ENCODE measurements at places on chromosomes 3 and 15.

DNA sequence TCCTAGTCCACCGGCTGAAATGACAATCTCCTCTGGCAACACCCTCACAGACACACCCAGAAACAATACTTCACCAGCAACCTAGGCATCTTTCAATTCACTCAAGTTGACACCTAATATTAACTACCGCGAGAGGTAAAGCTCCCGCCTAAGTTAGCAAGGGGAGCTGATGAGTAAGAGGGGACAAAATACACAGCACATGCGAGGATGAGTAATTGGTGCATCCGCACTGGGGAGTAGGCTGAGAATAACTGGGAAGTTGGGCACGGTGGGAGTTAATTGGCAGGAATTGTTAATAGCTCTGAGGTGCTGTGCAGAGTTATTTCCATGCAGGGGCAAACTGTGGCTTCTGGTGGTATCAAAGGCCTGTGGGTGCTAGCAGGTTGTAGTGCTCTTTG lies 14.5 kb upstream of the PLD1 start:
- no peak for DNase-seq

GRCh38 chr3:3189102-3189727 lies 9.7 kb upstream of the CRBN start:
- no peak for DNase-seq

- DNase-seq = no peak
Measured at GRCh38 chr15:45112143-45112590, 1.8 kb downstream of the DUOX2 start.

GRCh38 chr15:100728371-100729201 lies 126.2 kb downstream of the ASB7 start:
- DNase-seq = no peak

GRCh38 chr3:48847504-48848423 lies at the start of gene PRKAR2A:
TSS of gene PRKAR2A (minus strand) at chr3:48847874. CDS start at chr3:48847596, 278 bp downstream.
- peak; percentile 80 for DNase-seq

GRCh38 chr3:23950293-23950692 lies 5.2 kb downstream of the NR1D2 start:
- no peak for DNase-seq

DNA sequence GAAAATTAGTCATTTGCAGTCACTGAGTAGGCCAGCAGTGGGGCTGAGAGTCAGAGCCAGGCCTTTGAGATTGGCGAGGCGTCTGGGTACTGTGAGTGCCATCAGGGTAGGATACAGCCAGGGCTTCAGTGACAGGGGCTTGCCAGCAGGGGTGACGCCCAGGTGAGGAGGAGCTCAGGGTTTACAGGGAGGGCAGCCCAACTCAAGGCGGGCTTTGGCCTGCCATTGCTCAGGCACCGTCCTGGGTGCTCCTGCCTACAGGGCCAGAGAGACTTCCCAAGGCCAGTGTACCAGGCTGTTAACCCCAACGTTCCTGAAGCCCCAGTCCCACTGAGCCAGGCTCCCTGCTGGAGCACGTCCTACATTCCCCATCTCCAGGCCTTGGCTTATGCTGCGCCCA lies 152.0 kb downstream of the FBLN2 start:
- no peak for DNase-seq

- no peak for DNase-seq
Measured at GRCh38 chr3:17631609-17632008, 110.8 kb downstream of the TBC1D5 start.

- DNase-seq = no peak
Measured at GRCh38 chr3:127801731-127802313, 20.5 kb downstream of the MGLL start.

DNA sequence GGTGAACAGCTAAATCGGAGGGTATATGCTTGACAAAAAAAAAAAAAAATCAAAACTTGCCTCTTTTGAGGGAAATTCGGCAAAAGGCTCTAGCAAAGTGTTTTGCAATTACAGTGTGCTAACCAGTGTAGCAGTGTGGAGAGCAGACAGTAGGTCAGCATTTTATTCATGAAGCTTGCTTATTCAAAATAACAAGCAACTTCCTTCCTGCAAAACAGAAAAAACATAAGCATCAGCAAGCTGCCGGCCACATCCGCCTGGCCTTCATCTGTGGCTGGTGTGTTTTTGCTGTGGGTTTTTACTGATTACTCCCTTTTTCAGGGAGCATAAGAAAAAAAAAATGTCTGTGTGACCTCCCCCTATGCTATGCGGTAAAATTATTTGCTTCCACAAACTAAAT lies 434.1 kb downstream of the OCA2 start:
- DNase-seq = no peak

GRCh38 chr3:49415931-49416601 lies 3.8 kb downstream of the TCTA start:
- no peak for DNase-seq

- no peak for DNase-seq
Measured at GRCh38 chr15:73550190-73550589, 83.0 kb downstream of the NPTN start.

- no peak for DNase-seq
Measured at GRCh38 chr3:174100744-174101143, 703.2 kb downstream of the NLGN1 start.

GRCh38 chr3:142778541-142778940 lies 54.7 kb downstream of the TRPC1 start:
- no peak for DNase-seq

- DNase-seq = no peak
Measured at GRCh38 chr3:123521179-123521969, 63.5 kb downstream of the HACD2 start.

GRCh38 chr3:42894698-42895579 lies 11.0 kb upstream of the ZNF662 start:
- DNase-seq = no peak

- DNase-seq = no peak
Measured at GRCh38 chr3:184937611-184938010, 125.6 kb downstream of the VPS8 start.

DNA sequence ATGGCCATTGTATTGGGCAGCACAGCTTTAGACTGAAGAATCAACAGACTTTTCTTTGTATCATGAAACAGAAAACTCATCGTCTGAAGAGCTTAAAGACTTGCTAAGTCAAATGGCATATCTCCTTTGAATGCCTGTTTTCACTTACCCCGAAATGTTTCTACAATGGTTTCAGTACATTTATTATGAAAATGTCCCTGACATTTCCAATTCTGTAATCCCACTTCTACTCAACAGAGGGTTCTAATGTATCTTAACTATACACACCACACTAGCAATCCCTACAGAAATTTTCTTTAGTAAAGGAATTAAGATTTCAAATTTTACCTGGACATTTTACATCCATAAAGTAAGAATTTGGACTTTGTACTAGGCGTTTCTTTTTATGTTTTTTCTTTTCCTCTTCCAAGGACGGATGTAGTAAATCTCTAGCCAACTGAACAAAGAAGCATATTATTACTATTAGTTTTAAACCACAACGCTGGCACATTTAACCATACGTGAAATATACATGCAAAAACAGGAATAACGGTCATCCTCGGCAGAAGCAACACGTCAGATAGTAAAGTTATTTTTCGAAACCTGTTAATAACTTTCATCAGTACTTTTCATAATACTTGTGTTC lies 1.1 kb downstream of the RPS27L start:
- DNase-seq = no peak

DNA sequence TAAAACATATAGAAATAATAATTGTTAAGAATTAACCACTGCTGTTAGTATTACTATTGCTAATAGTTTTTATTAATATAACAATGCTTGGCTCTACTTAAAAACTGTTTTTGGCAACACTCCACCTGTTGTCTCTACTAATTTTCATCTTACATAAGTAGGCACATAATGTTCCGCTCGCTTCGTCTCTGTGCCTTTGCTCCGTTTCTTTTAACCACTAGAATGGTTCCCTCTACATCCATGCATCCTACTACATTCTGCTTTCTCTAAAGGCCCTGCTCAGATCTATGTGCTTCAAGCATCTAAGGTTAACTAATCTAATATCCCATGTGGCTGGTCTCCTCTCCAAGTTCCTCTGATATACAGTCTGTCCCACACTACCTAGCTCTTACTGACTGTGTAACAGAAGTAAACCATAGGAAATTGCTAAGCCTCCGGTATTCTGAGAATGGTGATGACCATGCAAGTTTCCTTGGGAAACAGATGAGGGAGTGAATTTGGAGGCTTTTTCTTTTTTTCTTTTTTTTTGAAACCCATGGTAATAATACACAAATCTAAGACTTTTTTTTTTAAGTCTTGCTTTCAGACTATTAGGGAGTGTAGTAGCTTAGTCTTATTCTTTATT lies 138.3 kb downstream of the P3H2 start:
- no peak for DNase-seq

DNA sequence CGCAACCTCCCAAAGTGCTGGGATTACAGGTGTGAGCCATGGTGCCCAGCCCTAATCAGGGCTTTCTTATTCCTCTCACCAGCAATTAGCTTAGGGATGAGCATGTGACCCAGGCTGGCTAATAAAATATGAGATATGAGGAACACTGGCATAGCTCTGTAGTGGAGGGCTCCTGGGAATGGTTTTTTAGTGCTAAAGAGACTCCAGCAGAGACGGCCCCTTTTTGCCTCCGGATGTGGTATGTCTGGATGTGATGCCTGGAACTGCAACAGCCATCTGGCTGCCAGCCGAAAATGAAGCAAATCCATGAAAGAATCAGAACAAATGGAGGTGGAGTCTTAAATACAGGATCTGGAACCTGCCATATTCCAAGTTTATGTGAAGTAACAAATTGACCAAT lies 69.1 kb upstream of the MAGI1 start:
- no peak for DNase-seq

- DNase-seq = no peak
Measured at GRCh38 chr15:39250001-39250400, 330.9 kb upstream of the THBS1 start.

- DNase-seq = no peak
Measured at GRCh38 chr3:58258392-58259055, 20.9 kb downstream of the ABHD6 start.

GRCh38 chr15:100125401-100126191 lies 216.2 kb downstream of the ADAMTS17 start:
- DNase-seq = no peak

GRCh38 chr3:12182687-12183441 lies 24.2 kb upstream of the TIMP4 start:
- no peak for DNase-seq

DNA sequence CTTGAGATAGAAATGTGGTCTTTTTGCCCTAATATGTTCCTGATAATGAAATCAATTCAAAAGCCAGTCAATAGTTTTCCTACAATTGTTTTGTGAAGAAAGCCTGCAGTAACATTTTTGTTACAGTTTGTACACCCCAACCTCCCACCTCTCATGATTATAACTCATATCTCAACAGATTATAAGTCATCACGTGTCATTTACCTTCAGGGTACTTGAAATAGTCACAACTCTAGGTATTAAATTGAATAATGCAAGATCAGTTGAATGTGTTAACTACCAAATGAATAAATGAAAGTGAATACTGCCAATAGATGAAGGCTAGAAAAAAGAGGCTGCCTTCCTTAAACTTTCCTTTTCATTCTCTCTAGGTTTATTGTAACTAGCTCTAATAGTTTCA lies 32.9 kb upstream of the CTDSPL2 start:
- DNase-seq = no peak

- DNase-seq = no peak
Measured at GRCh38 chr3:54982807-54983206, 54.9 kb upstream of the LRTM1 start.

DNA sequence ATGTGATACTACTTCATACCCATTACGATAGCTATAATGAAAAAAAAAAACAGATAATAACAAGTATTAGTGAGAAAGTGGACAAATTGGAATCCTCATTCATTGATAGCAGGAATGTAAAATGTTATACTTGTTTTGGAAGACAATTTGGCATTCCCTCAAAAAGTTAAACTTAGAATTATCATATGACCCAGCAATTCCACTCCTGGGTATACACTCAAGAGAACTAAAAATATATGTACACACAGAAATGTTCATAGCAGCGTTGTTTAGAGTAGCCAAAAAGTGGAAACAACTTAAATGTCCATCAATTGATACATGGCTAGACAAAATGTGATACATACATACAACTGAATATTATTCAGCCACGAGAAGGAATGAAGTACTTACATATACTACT lies 69.9 kb downstream of the PRICKLE2 start:
- no peak for DNase-seq

- no peak for DNase-seq
Measured at GRCh38 chr15:80932989-80933388, 56.6 kb downstream of the MESD start.

DNA sequence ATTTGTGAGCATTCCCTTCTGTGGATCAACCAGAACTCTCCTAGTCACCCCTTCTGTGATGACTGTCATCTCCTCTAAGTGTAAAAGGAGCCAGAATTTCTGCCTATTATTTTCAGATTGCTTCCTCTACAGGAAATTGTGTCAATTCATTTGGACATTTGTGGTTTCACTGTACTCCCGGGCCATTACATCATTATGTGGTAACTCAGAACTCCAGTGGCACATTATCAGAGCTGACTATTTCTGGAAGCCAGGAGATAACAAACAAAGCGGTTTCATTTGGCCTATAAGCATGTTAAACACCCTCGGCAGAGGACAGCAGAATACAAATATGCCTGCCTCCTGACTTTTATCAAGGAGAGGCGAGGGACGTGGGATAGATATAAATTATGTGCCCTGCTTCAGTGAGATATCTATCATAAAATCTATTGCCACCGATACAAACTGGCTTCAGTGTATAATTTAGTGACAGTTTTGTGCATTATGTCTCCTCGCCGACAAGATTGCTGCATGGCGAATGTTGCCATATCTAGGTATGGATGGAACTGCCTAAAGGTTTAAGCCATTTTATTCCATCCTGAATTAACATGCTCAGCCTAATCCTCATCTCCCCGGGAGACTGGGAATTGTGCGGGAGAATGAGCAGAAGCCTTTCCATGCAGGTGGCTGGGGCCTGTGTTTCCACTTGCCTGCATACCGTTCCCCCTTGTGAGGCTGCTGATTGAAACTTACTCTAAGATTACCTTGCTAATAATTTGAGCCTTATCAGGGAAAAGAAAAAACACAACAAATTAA lies 193.4 kb upstream of the SEMA6D start:
- DNase-seq = no peak

GRCh38 chr3:188360364-188360881 lies 206.5 kb downstream of the LPP start:
- DNase-seq = no peak

DNA sequence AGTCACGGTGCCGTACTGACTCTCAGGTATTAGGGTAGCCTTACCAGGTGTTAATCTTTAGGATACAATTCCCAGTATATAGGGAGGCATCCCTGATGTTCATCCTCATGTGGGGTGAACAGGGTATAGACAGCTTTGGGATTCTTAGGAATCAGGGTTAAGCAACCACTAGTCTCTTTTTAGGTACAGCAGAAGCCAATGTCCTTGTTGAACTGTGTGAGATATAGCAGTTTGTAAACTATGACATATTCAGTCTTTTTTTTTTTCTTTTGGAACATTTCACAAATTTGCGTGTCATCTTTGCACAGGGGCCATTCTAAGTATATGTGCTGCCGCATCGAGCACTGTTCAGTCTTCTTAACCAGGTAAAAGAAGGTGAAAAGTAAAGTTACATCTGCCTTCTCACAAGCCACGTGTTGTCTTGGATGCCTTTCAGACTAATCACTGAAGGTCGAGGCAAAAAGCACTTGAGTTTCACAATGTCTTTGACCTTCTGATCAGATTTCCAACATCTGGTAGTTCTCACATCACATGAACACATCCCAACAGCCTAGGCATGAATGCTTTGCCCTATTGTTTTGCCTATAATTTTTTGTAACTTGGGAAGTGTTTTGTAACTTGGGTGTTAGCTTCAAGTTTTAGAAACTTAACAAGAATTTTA lies 17.2 kb downstream of the TSEN2 start:
- DNase-seq = no peak

- DNase-seq = no peak
Measured at GRCh38 chr3:145604851-145605250, 556.1 kb downstream of the PLOD2 start.

GRCh38 chr3:14550651-14551611 lies 10.8 kb upstream of the GRIP2 start:
- no peak for DNase-seq
